SHP77 treated with DMSO at 0.1 percent for 48 hours (cell line): ENCODE measurements at places on chromosomes 2 and 18.

DNA sequence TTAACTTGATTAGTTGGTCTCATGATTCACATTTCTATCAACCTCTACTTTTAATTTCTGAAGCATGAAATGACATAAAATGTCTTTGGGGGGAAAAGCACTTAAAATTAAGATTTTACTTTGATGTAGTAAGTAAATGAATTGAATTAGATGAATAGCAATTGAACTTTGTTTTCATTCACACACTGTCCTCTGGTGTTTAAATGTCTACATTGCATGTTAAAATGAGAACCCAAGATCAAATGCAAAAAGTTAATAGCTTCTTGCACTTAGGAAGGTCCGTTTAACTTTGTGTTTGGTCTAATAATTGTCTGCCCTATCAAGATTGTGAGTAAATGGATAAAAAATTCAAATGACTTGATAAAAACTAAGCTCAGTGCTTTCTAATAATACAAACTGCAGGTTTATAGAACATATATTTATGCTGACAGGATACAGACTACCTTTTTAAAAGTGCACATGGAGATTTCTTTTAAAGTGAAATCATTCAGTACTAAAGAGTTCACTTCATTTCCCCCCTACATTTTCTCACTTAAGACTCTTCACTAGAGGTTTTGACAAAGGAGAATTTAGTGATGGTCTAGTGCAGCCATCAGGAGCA, 156.2 kb upstream of the NABP1 start:
- no peak for DNase-seq

DNA sequence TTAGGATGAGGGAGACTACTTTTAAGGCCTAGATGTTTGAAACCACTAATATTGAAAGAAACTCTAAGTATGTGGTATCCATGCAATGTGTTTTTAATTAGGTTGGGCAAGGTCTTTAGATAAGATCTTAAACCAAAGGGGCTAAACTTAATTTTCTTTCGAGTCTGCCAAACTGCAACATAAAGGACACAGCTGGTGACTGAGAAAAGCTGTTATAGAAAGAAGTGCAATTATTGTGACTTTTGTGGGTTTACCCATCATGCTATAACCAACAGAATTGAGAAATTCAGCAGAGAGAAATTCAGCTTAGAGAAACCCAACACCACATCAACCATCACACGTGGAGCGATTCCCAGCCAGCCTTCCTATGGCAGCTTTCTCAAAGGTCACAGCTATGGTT, 119.5 kb upstream of the LMAN1 start:
- no peak for DNase-seq

- DNase-seq: no peak
Measured at GRCh38 chr2:38765149-38765548, 12.9 kb upstream of the GEMIN6 start.

- DNase-seq: no peak
Measured at GRCh38 chr2:85996591-85996990, 107.8 kb upstream of the ST3GAL5 start.

- no peak for DNase-seq
Measured at GRCh38 chr2:10169581-10169980, 47.0 kb downstream of the RRM2 start.

- no peak for DNase-seq
Measured at GRCh38 chr2:223313101-223313500, 261.1 kb downstream of the KCNE4 start.

- no peak for DNase-seq
Measured at GRCh38 chr18:3907955-3908354, 458.0 kb downstream of the TGIF1 start.

DNA sequence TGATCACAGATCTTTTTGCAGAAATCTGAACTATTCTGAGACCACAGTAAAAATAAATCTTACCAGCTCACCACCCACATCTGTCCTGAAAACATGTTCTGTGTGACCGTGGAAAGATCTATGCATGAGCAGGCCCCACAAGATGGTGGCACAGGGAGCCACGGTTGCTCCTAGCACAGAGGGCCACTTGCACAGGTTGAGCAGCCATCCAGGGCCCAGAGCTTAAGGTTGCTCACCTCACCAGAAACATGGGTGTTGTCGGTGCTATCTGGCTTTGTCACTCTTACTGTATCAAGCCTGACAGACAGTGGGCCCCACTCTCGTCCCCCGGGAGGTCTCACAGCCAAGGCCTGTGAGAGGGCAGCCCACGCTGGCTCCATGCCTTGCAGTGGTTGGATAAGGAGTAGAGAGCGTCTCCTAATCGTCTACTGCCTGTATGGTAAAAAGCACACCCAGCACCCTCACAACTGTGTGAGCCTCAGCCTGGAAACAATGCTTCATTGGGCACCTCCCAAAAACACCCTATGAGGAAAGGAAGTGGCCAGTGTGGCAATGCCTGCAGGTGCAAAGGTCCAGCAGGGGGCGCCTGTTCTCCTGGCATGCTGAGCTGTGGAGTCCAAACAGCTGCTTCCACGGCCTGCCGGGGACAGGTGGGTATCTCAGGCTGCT, 19.6 kb downstream of the TUBB6 start:
- DNase-seq: peak; percentile 13

GRCh38 chr2:217929757-217930707, 72.8 kb downstream of the TNS1 start:
- DNase-seq: no peak

DNA sequence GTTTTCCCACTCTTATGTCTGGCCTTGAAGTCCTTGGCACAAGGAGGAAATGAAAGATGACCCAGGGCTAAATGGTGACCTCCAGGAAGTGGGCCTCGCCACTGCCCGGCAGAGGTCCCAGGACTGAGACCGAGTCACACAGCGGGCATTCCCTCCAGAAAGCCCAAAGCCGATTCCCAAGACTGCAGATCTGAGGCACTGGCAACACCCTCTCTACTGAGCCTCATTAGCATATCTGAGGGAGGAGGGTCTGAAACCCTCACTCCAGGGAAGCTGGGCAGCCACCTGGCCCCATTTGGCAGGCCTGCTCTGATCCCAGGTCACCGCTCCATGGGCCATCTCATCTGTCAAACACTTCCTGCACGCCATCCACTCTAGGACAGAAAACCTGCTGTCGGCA, 29.1 kb downstream of the FAM178B start:
- DNase-seq: no peak

DNA sequence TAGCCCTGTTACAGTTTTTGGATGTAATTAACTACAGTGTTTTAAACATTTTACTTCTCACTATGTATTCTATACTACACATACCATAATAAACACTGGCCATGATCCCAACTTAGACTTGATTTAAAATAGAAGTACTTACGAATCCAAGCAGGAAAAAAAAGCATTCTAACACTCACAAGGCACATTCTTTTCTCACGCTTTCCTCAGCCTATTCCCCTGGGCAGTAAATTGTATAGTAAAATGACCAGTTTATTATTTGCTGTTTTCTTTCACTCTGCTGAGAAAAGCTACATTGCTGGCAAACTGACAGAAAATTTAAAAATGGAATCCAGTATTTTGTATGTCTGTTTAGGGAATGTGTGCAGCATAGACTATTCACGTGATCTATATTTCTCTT, 2.8 kb upstream of the TANC1 start:
- DNase-seq: no peak

GRCh38 chr2:207479198-207479785, 50.5 kb upstream of the CREB1 start:
- DNase-seq: no peak

GRCh38 chr18:53944721-53945120, 279.7 kb downstream of the MBD2 start:
- no peak for DNase-seq

DNA sequence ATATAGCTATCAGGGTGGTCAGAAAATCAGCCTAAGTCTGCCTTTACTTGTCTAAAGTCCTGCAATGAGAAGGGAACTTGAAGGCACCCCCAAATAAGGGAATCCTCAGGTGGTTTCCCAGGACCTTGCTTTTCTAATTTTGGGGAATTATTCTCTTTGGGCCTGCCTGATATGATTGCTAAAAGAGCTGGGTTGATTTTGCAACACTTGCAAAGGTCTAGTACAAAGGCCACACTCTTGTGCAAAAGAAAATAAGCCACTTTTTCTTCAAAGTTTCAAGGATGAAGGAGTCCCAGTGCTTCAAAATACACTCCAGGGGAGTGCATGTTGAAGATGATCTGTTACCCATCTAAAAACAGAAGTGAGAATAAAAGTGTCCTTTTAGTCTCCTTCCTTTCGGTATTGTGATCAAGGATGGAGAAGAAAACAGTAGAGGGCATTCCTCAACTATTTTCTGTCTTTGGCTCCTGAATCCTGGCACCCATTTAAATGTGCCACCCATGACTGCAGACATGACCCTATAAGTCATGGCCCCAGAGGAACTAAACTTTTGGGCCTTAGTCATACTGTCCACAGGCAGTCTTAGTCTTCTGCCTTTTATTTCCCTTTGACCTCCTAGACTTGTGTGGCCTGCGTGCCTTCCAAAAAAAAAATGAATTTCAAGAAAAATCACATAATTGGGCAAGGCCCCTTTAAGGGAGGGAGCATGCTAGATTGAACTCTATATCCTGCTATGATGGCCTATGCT, 5.1 kb downstream of the SULT1C3 start:
- DNase-seq: no peak

DNA sequence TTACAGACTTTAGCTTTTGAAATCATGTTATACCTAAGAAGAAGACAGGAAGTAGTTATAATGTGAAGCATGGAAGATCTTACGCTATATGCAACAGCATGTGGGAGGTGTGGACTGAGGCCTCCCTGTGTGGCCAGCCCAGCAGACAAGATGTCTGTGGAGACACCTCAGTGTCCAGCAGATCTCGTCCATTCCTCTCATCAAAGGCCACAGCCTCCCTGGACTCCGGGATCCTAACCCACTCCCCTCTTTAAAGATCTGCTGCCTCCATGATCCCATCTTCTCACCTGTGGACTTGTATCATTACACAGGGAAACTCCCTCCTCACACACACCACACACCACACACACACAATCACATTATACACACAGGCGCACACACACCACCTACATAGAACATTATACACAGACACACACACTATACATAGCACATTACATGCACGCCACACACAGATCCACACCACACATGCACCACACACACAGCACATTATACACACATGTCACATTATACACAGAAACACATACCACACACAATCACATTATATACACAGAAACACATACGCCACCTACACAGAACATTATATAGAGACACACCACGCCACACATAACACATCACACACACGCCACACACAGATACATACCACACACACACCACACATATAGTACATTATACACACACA, 89.5 kb downstream of the PXDN start:
- no peak for DNase-seq

GRCh38 chr2:216740557-216741222, 45.3 kb upstream of the IGFBP5 start:
- DNase-seq: peak; percentile 79

DNA sequence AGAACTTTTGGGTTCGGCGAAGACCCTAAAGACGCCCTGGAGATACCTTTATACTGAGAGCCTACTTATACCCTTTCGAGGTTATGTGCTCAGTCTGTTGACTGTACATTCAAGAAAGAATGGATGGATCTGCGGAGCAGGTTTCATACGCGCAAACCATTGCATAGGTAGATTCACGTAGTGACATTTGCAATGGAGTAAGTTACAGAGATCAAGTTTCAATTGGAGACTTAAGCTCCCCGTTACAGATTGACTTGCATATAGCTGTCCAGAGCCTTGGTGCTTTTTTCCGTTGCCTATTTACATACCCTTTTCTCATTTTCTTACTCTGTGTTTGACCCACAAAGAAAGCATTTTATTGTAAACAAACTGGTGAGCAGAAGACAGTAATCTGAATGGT, 923 bp downstream of the PSMD1 start:
- no peak for DNase-seq

DNA sequence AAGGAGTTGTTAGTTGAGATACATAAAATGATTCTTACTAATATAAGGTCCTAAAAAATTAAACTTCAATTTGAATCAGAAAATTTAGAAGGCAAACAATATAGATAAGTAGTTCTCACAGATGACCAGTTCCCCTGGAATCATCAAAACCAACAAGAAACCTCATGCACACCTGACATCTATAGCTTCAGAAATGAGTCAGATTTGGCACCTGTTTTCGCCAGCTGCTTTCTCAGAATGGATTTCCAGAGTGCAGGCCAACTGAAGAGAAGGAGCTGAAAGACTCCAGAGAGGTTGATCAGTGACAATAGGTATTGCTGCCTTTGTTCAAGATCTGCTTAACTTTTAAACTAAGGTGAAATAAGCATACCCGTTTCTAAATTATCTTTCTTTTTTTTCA, 192.4 kb downstream of the RDH14 start:
- DNase-seq: no peak

DNA sequence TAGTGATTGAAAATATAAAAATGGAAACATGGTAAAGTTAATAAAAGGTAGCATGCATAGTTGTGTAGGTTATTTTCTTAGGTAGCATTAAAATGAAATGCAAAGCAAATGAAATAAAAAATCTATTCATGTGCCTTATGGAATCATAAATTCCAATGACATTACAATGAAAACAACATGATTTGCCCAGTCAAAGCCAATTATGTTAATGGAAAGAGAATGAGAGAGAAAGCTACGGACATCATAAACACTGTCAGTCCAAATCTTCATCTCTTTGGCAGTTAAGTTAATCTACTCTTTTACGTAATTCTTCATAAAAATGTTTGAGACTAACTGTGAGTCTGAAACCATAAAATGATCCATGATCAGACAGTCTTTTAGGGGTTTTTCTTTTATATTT, 636.7 kb upstream of the SYT4 start:
- DNase-seq: no peak

- DNase-seq: no peak
Measured at GRCh38 chr2:46487667-46488335, 8.4 kb downstream of the TMEM247 start.

- DNase-seq: no peak
Measured at GRCh38 chr18:27382567-27383216, 197.6 kb upstream of the CHST9 start.

DNA sequence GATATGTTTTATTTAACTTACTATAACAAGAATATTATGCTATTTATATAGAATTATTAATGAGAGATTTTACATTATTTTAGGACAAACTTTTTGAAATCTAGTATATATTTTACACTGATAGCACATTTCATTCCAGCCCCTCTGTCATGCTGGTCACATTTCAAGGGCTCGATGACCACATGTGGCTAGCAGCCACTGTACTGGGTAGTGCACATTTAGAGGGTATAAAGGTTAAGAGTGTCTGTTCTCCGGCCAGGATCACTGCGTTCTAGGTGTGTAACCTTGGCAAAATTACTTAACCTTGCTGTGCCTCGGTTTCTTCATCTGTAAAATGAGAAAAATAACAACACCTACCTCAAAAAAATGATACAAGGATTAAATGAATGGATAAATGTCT, 87.2 kb upstream of the TNP1 start:
- no peak for DNase-seq
